ENCODE measurements at places on chromosomes 3 and 15.

DNA sequence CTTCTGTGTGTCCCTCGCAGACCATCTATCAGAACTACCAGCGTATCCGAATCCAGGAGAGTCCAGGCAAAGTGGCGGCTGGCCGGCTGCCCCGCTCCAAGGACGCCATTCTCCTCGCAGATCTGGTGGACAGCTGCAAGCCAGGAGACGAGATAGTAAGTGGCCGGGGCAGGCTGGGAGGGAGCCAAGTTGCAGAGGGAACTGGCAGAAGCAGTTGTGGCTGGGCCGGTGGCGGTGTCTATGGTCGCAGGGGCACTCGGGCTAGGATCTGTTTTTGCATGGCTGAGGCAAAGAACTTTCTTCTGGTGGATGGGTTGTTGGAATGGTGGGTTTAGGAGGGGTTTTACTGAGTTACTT is 10.1 kb downstream of the MCM2 start:
- no peak for DNase-seq

- no peak for DNase-seq
These were observed 7.5 kb downstream of the ZNF148 start for GRCh38 chr3:125367403-125368230.

- no peak for DNase-seq
These were observed 65.3 kb upstream of the FSTL1 start for GRCh38 chr3:120516136-120516535.

DNA sequence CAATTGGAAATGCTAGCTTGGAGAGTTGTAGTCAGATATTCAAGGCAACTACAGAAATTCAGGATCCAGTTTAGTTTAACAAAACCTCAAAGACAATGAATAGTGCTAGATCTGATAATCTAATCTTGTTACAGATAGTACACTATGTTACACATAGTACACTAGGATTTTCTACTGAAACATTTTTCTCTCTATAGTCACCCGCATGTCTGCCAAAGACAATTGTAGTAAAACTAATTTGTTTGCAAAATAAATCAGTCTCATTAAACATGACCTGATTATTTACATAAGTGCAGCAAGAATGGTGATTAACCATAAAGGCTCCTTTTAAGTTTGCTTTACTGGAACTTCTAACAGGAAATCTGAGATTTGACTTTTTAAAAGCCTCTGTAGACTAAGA is 52.0 kb downstream of the ILDR1 start:
- no peak for DNase-seq

Measured in stimulated activated CD4-positive, alpha-beta T cell treated with anti-CD3 and anti-CD28 coated beads, Interleukin-4, amount 100 ng/mL, for 48 hours (primary cell).